NCI-H146 (cell line): ENCODE measurements at places on chromosomes 2 and 18.

DNA sequence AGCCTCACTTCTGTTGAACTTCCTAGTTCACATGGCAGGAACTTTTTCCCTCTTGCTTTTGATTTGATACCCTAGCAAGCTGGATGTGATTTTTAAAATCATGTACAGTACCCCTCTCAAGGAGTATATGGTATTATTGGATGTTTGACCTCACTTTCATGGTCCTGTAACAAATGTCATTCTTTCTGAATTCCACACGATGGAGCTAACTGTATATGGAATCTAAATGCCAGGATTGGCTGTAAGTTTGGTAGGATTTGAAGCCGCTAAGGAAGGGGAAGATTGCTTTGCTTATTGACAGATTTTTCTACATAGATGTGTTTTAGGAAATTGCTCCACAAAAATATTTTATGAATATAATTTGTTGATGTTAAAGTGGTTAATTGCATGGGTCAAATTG, 18.3 kb downstream of the MAIP1 start:
- no peak for DNase-seq

GRCh38 chr2:8451273-8451672, 230.6 kb upstream of the ID2 start:
- no peak for DNase-seq

- DNase-seq: no peak
These were observed 41.2 kb downstream of the KIAA2012 start for GRCh38 chr2:202114291-202114690.

- DNase-seq: no peak
These were observed 193.1 kb downstream of the LPIN1 start for GRCh38 chr2:11939523-11939922.

DNA sequence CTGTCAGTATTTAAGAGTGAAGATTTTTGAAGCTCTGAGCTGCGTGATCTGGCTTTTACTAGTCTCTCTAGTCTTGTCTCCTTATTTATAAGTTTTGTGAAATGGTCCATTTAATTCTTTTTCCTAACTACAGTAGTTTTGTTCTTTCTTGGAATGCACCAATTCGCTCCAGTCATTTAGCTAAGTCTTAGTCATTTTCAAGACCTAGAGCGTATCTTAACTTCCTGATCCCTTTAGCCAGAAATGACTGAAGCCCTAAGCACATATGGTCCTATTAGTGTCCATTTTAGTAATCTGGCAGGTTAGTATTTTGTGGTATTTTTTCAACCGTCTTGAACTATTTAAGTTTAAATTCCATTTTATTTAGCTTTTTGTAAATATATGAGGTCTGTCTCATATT, 3.6 kb downstream of the BIRC6 start:
- no peak for DNase-seq

DNA sequence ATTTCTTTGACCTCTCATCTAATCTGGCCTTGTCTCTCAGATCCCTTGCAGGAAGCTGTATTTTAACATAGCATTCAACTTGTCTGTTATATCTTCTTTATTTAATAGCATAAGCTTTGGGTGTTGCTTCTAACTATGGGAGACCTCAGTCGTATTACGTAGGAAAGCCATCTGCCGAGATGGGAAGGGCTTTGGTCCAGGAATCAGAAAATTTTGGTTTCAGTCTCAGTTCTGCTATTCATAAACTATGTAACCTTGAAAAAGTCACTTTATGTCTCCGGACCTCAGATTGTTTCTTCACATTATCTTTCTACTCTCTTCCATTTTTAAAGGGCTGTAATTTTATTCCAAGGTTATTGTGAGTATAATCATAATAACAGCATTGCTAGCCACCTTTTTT, 297.7 kb downstream of the SATB2 start:
- no peak for DNase-seq

GRCh38 chr2:222677981-222678380, 6.5 kb downstream of the MOGAT1 start:
- no peak for DNase-seq

DNA sequence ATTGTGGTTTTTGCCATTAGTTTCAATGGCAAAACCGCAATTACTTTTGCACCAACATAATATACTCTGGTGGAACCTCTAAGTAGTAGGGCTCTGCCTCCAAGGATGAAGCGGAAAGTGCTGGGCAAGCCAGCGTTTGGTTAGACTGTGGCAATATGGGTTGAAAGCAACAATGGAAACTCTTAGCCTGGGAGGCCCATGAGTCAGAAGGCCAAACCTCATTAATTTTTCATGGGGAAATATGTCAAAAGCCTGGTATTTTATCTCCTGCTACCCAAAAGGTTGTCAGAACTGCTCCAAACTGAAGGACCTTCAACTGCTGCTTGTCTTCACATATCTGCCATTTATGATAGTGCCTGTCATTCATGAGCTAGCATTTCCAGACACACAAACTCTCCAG, 179.1 kb upstream of the CYP26B1 start:
- DNase-seq: no peak

DNA sequence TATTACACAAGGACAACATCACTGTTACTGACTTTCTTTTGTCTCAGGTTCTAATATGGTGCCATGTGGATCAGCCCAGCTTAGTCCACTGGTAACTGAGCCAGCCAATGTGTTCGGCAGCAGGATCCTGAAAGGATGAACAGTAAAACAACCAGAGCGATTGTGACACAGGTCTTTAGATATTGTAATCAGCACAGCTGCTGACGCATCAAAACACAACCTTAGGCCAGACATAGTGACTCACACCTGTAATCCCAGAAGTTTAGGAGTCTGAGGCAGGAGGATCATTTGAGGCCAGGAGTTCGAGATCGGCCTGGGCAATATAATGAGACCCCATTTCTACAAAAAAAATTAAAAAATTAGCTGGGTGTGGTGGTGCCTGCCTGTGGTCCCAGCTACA, 183.4 kb upstream of the CDH20 start:
- no peak for DNase-seq

DNA sequence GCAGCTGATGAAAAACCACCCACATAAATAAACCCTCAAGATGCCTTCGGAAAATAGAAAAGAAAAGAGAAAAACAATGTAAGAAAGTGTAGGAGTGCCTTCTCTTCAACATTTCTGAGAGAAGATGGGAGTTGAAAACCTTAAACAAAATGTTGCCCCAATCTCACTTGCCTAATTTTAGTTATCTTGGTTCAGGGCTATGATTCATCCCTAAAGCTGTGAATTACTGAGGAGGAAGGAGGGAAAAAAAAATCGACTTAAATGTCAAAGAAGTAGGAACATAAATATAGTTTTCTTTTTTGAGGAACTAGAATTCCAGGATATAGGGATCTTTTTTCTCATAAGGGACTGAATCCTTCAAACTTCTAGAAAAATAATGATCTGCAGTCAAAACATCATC, 360.3 kb downstream of the TGIF1 start:
- DNase-seq: no peak

DNA sequence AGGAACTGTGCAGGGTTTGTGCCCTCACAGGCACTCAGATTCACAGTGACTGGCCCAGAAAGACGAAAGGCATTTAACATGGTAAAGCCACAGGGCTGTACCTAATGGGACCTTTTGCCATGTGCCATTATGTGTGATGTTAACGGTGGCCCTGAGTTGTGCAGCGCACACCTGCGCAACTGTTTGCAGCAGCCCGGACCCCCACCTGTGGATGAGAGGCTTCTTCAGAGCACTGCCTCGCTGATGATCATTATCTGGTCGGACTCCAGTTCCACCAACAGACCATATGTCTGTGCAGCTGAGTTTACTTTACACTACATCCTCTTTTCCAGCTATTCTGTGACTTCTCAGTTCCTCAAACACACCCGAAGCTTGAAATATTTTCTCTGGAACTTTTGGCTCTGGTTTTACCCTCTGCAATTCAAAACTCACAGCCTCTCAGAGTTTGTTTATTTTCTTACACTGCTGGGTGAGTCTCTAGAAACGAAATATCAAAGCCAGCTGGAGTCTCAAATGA, 35.6 kb upstream of the UBE2F start:
- DNase-seq: no peak

GRCh38 chr18:73719611-73720010, 428.0 kb downstream of the FBXO15 start:
- no peak for DNase-seq

- no peak for DNase-seq
These were observed 7.8 kb downstream of the CDK15 start for GRCh38 chr2:201813996-201814760.

GRCh38 chr18:9095297-9096006, 7.0 kb upstream of the NDUFV2 start:
- DNase-seq: no peak

DNA sequence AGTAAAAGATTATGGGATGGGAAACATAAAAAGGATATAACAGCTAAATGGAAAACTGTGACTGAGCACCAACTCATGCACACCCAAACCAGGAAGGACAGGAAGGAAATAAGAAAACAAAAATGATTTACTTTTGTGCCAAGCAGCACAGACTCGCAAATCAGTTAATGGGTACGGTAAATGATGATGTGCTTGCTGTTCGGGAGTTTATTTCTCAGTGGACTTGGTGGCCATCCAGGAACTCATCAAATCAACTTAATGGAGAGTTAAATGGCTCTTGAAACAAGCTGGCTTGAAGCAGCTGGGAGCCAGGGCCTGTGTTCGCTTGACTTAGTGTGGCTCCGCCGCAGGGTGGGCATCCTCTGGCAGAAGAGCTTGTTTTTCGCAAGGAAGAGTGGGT, 36.2 kb downstream of the MTCL1 start:
- no peak for DNase-seq

DNA sequence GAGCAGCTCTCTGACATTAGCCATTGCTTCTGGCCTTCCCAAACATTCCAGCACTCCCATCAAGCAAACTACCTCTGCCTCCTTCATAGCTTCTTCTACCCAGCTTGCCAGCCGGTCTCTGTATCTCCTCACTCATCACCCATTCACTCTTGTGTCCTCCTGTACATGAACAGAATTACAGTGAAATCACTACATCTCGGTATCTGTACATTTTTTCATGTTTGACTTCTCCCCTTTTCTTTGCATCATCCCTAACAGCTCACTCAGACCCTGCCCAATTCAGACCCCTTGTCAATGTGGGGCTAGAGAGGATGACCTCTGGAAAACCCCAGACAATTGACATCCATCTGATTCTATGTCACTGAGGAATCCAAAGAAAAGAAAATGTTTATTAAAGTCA, 335.8 kb downstream of the TNS1 start:
- DNase-seq: no peak

DNA sequence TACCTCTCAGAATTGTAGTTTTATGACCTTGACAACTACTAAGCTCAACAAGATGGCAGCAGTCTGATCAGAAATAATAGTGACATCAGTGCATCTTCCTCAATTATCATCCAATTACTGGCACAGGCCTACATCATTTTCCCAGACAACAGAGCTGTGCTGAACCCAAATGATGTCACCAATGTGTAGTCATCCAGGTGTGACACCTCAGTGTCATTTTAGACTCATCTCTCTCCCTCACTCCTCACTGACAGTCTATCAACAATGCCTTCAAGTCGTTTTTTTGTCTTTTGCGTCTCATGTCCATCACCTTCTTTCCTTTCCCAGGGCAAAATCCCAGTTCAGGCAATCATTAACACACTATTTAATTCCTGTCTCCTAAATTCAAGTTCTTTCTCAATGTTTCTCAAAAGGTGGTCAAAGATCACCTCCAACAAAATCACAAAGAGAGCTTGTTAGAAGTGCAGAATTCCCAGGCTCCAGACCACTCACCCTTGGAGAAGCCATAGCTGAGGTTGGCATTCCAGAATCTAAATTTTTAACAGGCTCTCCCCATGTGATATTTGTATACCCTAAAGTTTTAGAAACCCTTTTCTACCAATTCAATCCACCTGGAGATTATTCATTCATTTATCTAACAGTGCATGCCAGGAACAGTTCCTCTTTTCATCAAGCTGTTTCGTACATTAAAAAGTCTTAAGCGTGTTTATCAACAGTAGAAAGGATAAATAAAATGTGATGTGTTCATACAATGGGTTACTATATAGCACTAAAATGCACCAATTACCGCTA, 125.3 kb upstream of the KLF7 start:
- no peak for DNase-seq

DNA sequence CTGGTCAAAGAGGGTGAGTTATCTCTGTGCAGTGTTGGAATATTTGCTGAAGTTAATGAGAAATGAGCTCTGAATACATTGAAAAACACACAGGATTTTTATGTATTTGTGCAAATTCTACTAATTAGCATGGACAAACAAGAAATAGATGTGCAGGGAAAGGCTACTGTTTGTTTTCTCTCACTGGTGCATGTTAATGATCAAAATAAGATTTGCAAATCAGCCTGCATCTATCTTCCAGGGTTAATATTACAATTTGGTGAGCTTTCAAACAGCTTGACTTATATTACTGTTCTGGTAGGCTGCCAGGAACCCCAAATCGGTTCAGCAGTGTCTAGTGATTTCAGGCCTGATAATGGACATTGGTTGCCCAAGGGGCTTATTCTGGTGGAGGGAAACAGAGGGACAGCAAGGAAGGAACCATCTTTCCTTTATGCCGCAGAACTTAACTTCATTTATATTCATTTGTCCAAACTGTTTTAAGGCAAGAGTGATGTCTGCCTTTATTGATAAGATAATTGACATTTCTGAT, 93.8 kb upstream of the REG3A start:
- DNase-seq: no peak

DNA sequence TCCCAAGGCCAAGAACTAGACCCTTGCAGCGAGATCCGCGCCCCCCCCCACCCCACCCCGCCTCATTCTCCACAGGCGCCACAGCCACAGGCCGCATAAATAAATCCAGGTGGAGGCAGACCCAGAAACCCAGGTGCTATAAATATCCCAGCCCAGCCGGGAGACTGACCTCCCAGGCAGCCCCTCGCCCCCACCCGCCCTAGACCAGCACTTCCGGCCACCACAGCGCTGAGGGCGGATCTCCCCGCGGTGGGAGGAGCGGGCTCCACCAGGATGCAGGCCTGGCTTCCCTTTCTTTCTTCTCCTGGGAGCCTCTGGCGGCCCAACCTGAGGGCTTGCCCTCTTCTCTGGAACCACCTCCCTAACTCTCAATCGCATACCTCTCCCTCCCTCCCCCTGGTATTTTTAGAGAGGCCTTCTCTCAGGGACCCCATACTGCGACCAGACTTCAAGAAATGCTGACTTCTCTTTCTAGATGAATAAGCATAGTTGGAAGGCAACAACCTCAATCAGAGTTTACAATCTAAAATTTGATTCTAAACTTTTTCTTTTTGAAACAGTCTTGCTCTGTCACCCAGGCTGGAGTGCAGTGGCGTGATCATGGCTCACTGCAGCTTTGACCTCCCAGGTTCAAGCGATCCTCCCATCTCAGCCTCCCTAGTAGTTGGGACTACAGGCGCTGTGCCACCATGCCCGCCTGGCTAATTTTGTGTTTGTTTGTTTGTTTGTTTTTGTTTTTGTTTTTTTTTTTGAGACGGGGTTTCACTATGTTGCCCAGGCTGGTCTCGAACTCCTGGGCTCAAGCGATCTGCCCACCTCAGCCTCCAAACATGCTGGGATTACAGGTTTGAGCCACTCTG, 55.0 kb downstream of the PKDCC start:
- DNase-seq: peak; percentile 73
